Brain (organoid and tissue), 16 donors: ENCODE measurements at places on chromosomes 11 and 22.
A peak's percentile ranks its signal among the peaks of the same experiment; 100 is the strongest.

DNA sequence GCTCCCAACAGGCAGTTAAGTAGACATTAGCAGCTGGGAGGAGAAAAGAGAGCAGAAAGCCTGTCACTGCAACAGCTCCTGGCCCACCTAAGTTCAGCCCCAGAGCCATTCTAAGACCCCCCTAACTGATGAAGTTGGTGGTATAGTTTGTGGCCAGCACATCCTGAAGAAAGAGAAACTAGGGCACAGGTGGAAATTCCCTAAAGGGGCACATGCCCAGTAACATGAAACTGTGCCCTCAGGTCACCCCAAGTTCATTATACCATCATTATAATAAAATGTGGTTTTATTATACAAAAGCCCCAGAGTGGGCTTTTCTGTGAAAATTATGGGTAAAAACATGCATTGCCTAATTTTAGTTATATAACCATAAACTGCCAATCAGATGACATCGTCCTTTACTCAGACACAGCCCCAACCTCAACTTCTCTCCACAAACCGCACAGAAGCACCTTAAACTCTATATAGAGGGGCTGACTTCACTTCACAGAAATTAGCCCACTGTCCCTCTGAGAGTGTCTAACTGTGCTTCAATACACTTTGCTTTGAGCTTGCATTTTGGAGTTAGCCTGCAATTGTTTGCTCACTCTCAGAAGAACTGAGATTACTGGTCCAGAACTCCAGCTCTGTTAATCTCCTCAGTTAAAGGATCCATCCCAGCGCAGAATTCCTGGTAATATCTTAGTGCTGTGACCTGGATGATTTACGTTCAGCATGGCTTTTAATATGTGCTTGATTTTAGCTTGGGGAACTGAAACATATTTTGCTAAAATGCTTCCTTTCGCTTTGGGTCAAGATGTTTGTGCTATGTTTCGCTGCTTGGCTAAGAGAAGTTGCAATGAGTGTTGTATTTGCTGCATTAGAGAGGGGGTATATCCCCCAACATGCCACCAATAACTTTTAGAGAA is 1.8 kb upstream of the APOL3 start:
- no peak for DNase-seq

- peak; percentile 61 for DNase-seq
Measured at GRCh38 chr11:66728693-66729385, at the start of gene SPTBN2. Gene SPTBN2, minus strand, starts transcription at chr11:66729216. Its CDS starts 7,976 bp downstream, at chr11:66721240.

DNA sequence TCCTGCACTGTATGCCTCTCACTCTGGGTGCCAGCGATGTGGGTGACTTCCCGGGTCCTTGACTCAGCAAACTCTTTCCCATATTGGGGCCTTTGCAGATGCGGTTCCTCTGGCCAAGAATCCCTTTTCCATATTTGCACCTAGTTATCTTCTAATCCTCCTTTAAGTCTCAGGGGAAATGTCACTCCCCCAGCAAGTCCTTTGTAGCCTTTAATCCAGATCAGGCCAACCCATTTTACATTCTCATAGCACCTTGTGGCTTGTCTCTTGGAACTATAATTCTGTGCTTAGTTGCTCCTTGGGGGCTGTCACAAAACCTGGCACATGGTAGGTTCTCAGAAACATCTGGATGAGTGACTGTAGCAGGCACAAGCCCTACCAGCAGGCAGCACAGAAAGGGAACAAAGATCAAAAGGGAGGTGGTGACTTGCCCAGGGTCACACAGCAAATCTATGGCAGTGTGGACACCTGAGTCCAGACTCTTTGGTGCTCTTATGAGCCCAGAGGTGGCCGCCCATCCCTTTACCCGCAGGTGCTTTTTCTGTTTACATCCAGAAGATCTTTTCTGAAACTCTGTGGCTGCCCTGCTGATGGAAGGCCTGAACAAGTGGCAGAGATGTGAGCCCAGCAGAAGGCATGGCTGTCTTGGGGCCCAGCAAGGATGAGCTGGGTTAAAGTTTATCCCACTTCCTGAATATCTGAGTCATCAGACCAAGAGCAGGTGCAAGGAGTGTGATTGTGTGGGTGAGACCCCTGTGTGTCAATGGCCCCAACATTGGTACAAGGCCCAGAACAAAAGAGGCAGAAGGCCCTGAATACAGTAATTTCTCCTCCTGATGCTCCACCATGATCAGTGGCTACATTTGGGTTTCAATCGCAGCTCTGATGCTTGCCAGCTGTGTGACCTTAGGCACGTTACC is 78.6 kb upstream of the GRK3 start:
- no peak for DNase-seq

DNA sequence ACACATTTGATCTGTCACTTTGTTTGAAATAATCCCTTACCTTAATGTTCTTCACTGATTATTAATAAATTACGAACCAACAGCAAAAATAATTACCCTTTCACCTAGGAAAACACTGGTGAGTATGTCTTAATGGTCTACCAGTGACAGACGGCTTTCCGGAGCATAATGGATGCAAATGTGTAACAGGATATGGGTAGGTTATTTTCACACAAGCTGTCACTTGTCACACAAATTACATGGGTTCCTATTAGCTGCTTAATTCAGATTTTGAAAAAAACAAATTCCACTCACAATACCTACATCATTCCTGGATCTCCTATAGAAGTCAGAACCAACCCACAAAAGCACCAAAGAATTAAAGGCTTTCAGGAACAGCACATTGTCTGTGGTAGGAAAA is 127.9 kb downstream of the WT1 start:
- peak; percentile 15 for DNase-seq

DNA sequence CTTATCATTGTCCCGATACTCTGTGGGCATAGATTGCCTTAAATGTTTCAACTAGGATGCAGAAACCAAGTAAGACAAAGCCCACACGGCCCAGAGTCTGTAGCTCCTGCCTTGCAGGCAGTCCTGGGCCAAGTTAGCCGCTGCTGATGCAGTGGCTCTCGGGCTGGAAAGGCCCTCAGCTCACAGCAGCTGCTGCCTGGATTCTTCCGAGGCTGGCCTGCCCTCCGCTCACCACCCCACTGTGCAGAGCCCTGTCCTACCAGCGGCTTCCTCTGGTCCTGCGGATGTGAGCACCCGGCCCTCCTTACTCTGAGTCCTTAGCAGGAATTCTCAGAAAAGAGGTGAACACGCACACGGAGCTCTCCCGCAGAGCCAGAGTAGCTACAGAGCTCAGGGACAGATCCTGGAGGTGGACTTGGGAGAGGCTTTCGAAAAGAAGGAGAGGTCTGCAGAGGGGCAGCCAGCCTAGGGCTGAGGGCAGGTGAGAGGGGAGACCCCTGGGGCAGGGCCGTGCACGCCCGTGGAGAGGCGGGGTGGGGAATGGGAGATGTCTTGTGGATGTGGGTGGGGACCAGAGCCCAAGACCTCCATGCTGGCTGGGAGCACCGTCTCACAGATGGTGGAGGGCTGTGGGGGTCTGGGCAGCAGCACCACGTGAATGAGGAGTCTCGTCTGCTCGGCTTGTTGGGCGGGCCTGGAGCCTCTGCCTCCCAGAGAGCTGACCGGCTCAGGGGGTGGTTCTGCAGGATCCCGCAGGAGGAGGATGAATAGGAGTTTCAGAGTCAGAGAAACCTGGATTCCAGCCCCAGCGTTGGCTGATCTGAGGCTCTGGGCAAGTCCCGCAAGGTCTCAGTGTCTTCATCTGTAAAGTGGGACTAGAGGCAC is 117.4 kb upstream of the B3GAT1 start:
- no peak for DNase-seq
